ENCODE measurements at places on chromosomes 16 and 17.
A peak's percentile ranks its signal among the peaks of the same experiment; 100 is the strongest.

GRCh38 chr17:36689089-36689667 lies 87.8 kb downstream of the MRM1 start:
- DNase-seq: no peak

DNA sequence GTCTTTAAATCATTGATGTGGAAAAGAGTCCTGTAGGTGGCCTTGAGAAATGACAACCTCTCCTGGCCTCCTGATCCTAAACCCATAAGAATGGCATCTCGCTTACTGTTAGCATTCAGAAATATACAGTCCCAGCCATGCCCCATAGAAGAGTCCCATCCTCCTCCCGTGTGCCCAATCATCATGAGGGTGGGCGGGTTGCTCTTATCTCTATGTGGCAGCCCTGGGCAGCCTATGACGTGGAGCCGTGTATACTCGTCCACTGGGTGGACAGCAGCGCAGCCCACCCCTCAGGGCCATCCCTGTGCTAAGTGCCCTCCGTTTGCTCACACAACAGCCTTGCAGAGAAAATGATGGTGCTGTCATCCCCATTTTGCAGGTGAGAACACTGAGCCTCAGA lies 105.3 kb downstream of the AMFR start:
- DNase-seq: no peak

DNA sequence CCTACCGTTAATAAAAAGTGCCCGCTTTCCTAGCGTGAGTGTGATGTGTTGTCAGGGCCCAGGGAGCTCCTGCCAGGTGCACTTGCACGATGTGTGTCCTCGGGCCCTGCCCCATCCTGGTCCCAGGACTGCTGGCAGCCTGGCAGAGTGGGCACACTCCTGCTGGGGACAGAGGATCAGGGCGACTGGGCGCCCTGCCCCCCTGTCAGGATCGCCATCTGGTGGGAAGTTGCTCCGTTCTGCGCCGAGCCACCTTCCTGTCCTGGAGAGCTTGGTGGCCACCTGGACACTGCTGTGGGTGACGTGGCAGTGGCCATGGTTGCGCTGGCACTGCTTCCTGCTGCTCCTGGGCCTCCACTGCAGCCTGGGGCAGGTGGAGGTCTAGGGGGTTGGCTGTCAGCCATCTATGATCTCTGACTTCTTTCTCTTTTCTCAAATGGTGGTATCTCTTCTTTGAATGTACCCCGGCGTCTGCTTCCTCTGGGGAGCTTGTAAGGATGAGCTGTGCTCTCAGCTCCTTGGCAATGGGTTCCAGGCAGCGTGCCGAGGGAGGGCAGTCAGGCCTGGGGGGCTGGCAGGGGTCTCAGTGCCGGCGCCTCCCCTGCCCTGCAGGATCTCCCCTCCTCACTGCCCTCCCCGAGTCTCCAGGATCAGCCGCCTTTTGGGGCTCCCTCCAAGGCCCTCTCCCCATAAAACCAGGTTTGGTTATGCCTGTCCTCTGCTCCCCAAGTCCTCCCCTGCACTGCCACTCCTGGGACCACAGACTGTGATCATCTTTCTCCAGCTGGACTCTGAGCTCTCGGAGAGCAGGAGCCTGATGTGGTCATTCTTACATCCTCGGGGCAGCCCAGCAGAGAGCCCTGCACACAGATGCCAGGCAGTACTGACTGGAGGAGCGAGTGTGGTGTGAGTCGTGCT lies 76.9 kb downstream of the AMFR start:
- no peak for DNase-seq

GRCh38 chr16:15960124-15960971 lies 10.9 kb downstream of the ABCC1 start:
- no peak for DNase-seq

DNA sequence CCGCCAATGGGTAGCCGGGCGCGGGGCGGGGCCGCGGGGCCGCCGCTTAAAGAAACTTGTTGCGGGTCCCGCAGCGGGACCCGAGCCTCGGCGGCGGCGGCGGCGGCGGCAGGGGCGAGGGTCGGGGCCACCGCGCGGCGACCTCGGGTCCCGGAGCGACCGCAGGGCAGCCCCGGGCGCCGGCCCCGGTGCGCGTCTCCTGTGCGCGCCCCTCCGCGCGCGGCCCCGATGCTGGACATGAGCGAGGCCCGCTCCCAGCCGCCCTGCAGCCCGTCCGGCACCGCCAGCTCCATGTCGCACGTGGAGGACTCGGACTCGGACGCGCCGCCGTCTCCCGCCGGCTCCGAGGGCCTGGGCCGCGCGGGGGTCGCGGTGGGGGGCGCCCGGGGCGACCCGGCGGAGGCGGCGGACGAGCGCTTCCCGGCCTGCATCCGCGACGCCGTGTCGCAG lies at the start of gene SOX8:
TSS of gene SOX8 (plus strand) at position 76 of the 450 bp plus-strand sequence. CDS start at position 229, 153 bp downstream.
- no peak for DNase-seq

DNA sequence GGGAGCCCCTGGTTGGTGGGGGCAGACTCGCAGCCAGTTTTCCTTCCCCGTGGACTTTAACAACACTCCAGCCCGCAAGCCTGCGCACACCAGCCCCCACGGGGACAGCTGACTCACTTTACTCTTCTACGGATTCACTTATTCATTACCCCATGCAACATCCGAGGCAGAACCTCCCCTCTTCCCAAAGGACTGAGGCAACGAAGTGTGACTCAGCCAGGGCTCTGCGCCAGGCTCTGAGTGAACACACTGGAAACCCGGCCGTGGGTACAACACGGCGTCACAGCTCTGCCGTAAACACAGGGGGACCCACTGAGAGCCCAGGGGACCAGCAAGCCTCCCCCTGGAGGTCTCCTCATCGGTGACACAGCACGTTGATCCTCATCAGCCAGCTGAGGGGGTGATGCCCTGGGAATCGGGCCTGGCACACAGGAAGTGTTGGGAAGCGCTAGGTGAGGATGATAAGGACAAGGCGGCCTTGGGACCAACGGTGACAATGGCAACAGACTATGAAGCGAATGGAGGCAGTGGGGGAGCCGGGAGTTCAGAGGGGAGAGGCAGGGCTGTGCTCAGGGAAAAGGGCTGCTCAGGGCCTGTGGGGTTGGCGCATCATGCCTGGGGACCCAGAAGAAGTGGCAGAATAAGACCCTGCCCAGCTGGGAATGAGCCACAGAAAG lies 14.6 kb downstream of the COTL1 start:
- DNase-seq: peak; percentile 94

- no peak for DNase-seq
Observed at GRCh38 chr17:49916854-49917515, 52.0 kb upstream of the DLX4 start.

DNA sequence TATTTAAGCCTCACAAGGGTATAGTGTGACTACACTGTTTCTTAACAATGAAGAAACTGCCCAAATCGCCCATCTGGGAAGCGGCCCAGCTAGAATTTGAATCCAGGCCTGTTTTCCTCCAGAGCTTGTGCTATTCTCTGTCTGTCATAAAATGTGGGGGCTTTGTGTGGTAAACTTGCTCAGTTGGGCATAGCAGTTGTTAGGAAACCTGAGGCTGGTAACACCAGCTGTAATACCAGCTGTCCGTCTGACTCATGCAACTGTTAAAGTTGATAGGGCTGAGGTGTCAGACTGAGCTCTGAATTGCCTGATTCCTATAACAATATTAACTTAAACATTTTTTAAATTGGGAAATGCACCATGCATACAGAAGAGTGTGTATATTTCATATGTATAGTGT lies 9.3 kb downstream of the NOD2 start:
- no peak for DNase-seq

DNA sequence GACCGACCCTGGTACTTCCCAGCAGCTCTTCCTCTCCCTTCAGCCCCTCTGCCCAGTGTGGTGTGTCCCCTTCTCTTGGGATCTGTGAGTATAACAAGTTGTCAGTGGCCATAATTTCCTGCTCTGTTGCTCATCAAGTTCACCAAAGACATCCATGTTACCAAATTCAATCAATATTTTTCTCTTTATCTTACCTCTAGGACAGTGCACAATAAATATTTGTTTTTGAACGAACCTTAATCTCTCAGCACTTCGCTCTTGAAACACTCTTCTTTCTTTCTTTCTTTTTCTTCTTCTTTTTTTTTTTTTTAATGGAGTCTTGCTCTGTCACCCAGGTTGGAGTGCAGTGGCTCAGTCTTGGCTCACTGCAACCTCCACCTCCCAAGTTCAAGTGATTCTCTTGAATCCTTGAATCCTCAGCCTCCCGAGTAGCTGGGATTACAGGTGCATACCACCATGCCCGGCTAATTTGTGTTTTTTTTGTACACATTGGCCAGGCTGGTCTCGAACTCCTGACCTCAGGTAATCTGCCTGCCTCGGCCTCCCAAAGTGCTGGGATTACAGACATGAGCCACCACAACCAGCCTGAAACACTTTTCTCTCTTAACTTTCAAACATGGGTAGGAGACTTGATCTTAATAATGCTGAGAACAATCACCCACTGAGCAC lies 2.7 kb upstream of the UMOD start:
- no peak for DNase-seq

GRCh38 chr17:78621720-78622490 lies 44.7 kb upstream of the DNAH17 start:
- no peak for DNase-seq

GRCh38 chr16:29675811-29676643 lies 3.0 kb upstream of the QPRT start:
- DNase-seq: no peak

GRCh38 chr17:62657690-62658089 lies 30.2 kb downstream of the MRC2 start:
- DNase-seq: no peak

DNA sequence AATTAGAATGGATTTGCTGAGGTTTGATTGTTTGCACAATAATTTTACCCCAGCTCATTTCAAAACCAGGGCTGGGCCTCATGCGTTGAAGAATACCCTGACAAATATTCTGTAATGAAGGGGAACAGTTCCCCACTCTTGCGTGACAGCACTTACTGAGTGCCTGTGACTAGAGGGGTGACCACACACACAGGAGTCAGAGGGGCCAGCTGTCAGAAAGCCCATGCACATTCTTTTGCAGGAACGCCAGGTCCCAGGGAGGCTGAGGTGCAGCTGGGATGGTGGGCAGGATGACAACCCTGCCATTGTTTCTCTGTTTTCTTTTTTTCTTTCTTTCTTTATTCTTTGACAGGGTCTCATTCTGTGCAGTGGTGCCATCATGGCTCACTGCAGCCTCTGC lies 44.6 kb downstream of the SMPD3 start:
- DNase-seq: no peak

GRCh38 chr17:39351508-39351907 lies 49.9 kb downstream of the FBXL20 start:
- no peak for DNase-seq

GRCh38 chr16:85554114-85554888 lies 58.8 kb upstream of the GSE1 start:
- no peak for DNase-seq

- DNase-seq: no peak
Observed at GRCh38 chr17:77836557-77837041, 121.9 kb upstream of the TNRC6C start.

DNA sequence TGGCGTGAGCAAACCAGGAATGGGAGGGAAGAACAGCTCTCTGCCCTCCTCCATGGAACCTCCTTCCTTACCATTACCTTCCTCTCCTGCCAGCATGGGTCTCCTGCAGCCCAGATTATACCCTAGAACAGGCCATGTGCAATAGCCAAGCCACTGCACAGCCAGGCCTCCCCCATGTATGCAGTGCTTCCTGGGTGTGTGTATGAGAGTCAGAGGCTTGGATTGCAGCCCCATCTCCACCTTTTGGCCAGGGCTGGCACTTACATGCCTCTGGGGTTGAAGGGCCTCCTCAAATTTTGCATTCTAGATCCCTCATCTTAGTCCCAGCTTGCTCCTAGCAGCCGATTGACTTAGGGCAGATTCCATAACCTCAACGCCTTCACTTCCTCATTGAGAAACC lies 133.7 kb downstream of the GSG1L start:
- DNase-seq: no peak

DNA sequence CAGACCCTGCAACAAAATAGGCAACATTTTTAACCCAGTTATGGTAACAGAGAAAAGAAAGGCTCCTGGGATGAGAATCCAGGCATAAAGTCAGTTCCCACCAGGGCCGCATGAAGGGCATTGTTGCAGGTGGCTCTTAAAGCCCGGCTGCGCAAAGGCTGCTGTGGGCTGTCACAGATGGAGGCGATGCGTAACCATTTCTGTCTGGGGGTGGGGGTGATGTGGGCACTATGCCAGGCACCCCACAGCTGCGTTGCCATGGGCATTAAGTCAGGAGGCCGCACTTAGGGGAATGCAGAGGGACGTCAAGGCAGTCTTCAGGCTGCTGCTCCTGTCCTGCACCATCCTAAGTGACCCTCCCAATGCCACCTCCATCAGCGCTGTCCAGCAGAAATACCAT lies 228.4 kb downstream of the CPPED1 start:
- no peak for DNase-seq

DNA sequence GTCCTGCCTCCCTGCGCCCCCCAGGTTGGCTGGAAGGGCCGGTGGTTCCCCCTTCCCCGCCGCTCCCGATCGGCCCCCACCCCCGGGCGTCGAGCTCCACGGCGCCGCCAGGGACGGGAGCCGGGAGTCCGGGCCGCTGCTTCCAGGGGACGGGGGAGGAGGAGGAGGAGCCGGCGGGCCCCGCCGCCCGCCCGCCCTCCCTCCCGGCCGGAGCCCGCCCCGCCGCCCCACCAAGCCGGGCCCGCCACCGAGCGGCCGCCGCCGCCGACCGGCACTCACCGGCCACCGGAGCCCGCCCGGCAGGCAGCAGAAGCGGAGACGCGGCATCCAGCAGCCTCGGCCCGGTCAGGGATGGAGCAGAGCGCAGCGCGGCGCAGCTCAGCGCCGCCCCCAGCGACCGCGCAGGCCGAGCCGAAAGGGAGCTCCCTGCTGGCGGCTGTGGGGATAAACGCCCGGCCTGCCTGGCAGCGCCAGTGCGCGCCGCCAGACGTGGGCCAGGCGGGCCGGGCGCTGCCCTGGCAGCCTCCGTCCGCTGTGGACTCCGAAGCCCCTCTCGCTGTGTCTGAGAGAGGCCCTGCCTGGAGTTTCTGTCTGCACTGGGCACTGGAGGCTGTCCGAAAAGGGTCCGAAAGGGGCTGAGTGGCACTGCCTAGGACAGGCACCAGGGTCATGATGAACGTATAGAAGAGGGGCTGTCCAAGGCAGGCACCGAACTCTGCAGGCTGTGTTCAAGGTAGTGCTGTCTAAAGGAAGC lies at the start of gene MYO18A:
TSS of gene MYO18A (minus strand) at position 365 of the 754 bp plus-strand sequence. CDS start 13,458 bp downstream, outside the sequence.
- no peak for DNase-seq

DNA sequence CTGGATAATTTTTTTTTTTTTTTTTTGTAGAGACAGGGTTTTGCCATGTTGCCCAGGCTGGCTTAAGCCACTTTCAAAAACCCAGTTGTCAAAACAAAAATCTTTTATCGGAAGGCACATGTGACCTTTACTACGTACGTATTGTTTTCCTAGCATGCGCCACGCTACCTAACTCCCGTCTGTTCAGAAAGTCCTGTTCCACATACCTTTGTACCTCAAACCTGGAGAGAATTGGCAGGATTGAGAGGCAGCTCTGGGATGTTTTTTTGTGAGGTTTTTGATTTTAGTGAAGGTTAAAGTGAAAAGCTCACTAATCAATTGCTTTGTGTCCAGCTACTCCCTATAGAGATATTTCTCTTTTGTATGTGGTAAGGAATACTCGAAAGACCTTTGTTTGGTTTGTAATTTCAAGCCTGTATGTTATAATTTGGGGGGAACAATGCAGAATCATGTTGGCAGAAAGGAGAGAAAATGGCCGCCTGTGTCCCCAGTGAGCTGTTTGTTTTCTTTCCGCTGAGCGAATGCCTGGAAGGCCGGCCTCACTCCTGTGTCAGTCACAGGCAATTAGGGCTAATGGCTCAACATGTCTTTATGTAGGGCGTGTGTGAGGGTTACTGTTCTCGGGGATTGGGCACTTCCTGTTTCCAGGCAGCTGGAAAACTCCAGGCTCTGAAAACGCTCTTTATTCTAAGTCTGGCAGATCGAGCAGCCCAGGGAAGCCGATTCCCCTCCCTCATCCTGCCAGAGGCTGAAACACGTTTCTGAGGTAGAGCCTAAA lies 60.8 kb upstream of the CLEC18A start:
- no peak for DNase-seq

GRCh38 chr16:83966153-83966696 lies 1.8 kb upstream of the NECAB2 start:
- DNase-seq: no peak
